ENCODE measurements at places on chromosomes 2 and 18.

- DNase-seq = no peak
Observed at GRCh38 chr2:209636076-209636475, 135.6 kb upstream of the UNC80 start.

GRCh38 chr2:18976168-18976961, 382.1 kb downstream of the OSR1 start:
- peak; percentile 64 for DNase-seq

DNA sequence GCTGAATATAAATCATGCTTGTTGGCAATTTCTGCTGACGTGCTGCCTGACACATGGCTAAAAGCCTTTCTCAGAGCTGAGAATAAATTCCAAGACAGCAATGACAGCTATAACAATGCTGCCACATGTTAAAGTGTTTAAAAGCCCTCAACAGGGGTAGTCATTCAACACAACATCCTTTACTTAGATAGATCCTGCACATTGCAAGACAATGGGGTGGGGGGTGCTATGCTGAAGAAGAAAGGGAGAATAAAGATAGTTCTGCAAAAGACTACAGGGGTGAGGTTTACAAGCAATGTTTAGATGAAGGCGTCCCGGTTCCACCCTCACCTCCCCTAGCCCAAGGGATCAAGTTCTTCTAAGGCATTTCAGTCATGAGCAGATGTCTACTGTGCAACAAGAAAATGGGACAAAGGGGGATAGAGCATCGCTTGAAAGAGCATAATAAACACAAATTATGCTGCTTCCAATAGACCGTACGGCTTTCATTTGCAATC, 291.0 kb upstream of the ACVR2A start:
- DNase-seq = no peak

DNA sequence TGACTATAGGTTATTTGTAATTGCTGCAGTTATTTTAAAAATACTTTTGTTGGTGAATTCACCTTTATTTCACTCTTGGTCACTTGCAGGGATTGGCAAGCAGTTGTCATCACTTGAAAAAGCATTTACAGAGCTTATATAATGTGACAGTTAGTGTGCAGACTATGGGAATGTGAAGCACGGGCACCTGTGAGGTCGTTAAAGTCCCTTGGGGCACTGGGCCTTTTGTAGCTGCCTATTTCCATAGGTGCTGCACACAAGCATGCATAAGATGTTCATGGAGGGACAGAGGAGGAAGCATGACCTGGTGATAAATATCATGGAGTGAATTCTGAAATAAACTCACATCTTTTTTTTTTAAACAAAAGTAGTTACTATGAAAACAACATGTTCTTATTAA, 124.6 kb downstream of the ATP9B start:
- DNase-seq = no peak

GRCh38 chr2:118186110-118186857, 98.0 kb downstream of the INSIG2 start:
- peak; percentile 77 for DNase-seq

GRCh38 chr2:238285653-238286082, 2.7 kb downstream of the PER2 start:
- peak; percentile 97 for DNase-seq

GRCh38 chr2:215436705-215437565, 1.1 kb upstream of the FN1 start:
- DNase-seq = no peak

DNA sequence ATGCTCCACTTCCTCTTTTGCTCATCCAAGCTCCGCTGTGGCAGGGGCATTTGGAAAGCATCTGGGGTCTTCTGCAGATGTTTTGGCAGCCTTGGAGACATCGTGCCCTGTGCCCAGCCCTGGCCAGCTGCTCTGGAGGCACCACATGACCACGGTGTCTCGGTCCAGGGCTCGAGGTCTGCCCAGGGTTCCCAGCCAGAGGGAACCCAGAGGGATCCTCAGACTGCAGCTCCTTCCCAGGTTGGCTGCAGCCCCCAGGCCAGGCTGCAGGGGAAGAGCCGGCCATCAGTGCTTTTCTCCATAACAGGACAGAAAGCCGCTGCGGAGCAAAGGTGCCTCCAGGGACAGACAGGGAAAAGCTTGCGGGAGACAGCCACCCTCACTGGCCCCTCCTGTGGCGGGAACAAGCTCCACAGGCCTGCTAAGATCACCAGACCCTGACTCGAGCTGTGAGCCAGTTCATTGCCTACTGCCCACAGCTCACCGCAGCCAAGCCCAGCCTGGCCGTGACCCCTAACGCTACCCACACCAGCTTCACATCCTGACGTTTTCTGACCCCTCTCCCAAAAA, 74.7 kb downstream of the SMAD7 start:
- DNase-seq = peak; percentile 65

DNA sequence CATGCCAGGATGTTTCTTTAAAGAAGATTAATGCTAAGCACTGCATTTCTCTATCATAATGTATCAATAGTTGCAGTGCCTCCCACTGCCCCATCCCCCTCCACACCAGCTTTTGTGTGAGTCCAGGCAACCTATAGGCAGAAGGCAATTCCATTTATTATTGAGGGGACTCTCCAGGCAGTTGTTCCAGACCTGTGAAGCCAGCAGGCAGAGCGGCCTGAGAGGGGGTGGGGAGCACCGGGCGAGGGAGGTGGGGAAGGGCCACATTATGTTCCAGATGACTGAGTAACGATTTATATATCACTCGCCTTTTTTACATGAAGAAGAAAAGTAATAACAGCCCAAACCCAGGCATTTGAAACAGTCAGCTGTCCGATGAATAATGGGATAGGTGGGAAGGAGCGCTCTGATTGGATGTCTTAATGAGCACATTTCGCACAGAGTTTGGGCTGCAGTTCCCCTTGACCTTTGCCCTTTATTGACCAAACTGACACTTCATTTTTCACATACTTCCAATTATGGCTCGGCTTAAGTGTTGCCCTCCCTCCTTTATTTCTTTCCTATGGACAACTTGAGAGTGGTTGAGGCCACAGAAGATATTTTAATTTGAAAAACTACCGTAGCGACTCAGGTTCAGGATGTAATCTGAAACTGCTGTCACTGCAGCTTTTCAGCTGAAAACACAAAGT, 34.4 kb downstream of the MEIS1 start:
- no peak for DNase-seq

Measured in kidney tubule cell (primary cell).